ENCODE measurements at places on chromosomes 5 and 9. TPM values are rescaled to one million over a fixed set of nuclear protein-coding genes. Genes with fewer than 3 reads are reported as not detected.

Gene LCN9
- not detected for polyA plus RNA-seq

Gene IL7R
- polyA plus RNA-seq: 16.7 TPM

Gene EGFL7
- 97.0 TPM for polyA plus RNA-seq

Gene UNC5A
- 0.61 TPM for polyA plus RNA-seq

Gene PTGDS
- 26.6 TPM for polyA plus RNA-seq

Gene PTCD2
- polyA plus RNA-seq: 12.5 TPM

Gene NKD2
- 7.3 TPM for polyA plus RNA-seq

Gene MUSK
- 0.41 TPM for polyA plus RNA-seq

Gene CDC20B
- 16.1 TPM for polyA plus RNA-seq
